NT2/D1 (cell line): ENCODE measurements at places on chromosomes 3 and 15.

DNA sequence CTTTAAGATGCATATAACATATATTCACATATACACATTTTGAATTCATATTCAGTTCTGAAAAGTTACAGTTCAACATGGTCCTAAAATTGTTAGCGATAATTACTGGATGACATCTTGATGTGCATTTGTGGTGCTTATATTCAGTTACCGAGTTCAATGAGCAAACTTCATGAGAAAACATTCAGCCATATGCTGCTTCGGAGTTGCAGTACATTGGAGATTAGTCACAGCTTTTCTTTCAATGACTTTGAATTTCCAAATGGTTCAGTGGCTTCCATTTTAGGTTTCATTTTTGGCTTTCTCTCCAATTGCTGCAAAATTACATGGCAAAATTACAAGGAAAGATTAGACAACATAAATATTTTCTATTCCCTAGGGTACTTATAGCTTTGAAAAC lies 198.3 kb upstream of the CNTN3 start:
- no peak for DNase-seq

GRCh38 chr3:73427048-73427706 lies 197.6 kb downstream of the PDZRN3 start:
- DNase-seq, result no peak

GRCh38 chr15:99202176-99202552 lies 47.2 kb downstream of the TTC23 start:
- no peak for DNase-seq

- no peak for DNase-seq
These were observed 35.5 kb downstream of the NFKBIZ start for GRCh38 chr3:101884776-101885175.

- DNase-seq, result no peak
These were observed 180.8 kb downstream of the KCNAB1 start for GRCh38 chr3:156300929-156301840.

DNA sequence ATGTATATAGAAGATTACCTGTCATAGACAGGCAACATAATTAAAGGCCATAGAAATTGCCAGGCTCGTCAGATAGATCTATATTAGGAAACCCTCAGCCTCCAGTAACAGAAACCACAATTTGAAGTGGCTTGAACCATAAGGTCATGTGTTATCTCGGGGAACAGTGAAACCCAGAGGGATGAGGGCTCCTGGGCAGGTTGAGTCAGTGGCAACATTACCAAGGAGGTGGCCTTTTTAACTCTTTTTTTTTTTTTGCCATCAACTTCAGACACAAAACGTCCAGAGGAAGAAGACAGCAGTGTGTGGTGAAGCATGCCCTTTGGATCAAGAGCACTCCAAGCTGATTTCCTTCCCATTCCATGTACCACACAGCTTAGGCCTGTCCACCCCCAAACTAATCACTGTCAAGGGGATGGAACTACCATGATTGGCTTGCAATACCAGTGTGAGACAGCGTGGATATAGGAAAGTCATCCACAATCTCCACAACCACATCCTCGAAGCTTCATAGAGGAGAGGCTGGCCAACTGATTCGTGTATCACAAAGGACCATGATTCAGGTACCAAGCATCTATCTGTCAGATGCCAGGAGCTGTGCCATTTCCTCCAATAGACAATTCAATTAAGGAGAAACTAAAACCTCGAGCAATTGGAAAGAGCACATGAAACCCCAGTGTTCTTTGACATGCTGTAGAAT lies 999 bp upstream of the KIF7 start:
- DNase-seq, result no peak

GRCh38 chr3:124381575-124382333 lies 348.5 kb upstream of the UMPS start:
- no peak for DNase-seq

DNA sequence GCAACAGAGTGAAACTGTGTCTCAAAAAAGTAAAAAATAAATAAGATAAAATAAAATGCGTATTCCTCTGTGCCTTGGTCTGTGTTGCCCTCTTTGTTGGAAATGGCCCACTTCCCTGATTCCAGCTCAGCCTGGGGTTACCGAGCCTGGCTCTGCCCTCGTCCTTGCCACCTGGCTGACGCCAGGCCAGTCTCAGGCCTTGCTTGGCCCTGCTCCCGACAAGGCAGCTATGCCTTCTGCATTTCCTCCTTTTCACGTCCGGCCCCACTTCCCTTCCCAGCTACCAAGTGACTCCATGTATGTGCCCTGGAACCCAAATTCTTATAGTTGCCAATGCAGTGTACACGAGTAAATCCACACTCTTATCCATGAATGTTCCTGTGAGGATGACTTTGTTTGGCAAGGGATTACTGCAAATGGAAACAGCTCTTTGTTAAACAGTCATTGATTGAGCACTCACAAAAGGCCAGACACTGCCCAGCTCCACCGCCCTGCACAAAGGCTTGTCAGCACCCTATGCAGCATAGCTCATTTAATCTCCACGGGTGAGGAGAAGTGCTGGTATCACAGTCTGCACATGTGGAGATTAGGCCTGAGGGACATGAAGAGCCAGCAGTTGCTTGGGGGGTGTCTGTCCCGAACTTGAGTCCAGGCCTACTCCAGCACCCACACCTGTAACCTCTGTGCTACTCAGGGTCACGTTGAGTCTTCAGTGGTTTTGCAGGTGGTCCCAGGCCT lies 25.1 kb downstream of the SPSB4 start:
- DNase-seq, result no peak
